ENCODE measurements at places on chromosomes 6 and 20.
A peak's percentile ranks its signal among the peaks of the same experiment; 100 is the strongest.

GRCh38 chr20:4555188-4555890 lies 166.4 kb upstream of the PRND start:
- DNase-seq, result no peak

- DNase-seq, result no peak
These were observed 80.0 kb upstream of the TNFAIP3 start for GRCh38 chr6:137787016-137787415.

DNA sequence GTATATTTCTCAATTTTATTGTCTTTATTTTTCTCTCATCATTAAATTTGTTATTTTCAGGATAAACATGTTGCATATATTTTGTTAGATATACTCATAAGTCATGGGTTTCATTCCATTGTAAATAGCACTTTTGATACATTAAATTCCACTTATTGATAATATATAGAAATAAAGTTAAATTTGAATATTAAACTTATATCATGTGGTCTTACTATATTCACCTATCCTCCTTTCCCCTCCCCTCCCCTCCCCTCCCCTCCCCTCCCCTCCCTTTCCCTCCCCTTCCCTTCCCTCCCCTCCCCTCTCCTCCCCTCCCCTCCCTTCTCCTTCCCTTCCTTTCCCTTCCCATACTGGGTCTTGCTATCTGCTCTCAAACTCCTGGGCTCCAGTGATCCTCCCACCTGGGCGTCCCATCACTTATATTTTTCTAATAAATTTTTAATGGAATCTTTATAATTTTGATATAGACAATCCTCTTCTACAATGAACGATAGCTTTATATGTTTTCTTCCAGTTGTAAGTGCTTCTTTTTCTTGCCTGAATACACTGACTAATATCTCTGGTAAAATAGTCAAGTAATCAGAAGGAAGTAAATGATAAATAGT lies 692.4 kb downstream of the C6orf118 start:
- no peak for DNase-seq

- DNase-seq, result no peak
These were observed 94.5 kb upstream of the PTPN1 start for GRCh38 chr20:50415516-50416268.

GRCh38 chr20:48909910-48910309 lies 11.6 kb upstream of the ARFGEF2 start:
- DNase-seq, result no peak

GRCh38 chr6:111423055-111423633 lies 59.9 kb downstream of the REV3L start:
- no peak for DNase-seq

DNA sequence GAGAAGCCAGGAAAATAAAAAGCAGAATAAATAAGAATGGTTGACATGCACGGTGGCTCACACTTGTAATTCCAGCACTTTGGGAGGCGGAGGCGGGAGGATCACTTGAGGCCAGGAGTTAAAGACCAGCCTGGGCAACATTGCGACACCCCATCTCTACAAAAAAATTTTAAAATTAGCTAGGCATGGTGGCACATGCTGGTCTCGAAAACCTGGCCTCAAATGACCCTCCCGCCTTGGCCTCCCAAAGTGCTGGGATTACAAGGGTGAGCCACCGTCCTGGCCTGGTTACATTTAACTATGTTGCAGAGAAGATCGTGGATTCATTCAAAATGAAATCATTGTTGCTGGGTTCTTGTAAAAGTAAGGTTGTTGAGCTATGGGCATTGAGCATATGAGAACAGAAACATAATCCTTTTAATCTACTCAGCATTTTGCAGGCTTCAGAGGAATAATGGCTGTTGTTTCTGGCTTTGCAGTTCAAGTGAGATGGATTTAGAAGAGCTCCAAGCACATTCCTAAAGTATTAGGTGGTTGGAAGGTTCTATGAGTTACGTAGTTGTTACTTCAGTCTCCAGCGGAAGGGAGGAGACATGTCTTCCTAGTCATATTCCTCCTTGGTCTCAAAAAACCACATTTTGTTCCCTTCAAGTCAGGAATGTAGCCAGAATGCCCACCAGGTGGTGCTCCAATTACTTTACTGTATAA lies 45.6 kb upstream of the RAB23 start:
- no peak for DNase-seq

DNA sequence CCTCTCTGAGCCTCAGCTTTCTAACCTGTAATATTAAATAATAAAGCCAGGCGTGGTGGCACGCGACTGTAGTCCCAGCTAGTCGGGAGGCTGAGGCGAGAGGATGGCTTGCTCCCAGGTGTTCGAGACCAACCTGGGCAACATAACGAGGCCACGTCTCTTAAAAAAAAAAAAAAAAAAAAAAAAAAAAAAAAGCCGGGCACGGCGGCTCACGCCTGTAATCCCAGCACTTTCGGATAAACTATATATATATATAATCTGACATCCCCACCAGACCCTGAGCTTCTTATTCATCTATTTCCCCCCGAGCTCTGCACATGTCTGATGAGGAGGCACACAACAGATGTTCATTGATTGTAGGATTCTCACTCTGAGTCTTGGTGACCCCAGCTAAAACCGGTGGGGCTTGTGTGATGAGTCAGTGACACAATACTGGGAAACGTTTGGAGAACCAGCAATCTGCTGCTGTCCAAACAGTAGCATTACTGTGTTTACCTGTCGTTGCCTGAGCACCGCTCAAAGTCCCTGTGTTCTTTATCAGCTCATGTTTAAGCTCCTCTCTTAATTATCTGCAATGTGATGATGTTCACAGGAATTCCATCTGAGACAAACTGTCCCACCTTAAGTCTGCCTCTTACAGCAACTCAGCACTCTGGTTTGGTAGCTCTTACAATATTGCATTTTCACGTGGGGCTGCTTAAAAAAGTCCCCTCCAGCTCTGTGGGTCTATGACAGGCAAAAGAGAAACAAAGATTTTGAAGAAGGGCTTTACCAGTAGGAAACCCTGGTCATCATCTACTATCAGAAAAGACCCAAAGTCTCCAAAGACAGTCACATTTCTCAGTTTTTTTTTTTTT lies 1.0 kb upstream of the SPATA2 start:
- DNase-seq, result no peak

DNA sequence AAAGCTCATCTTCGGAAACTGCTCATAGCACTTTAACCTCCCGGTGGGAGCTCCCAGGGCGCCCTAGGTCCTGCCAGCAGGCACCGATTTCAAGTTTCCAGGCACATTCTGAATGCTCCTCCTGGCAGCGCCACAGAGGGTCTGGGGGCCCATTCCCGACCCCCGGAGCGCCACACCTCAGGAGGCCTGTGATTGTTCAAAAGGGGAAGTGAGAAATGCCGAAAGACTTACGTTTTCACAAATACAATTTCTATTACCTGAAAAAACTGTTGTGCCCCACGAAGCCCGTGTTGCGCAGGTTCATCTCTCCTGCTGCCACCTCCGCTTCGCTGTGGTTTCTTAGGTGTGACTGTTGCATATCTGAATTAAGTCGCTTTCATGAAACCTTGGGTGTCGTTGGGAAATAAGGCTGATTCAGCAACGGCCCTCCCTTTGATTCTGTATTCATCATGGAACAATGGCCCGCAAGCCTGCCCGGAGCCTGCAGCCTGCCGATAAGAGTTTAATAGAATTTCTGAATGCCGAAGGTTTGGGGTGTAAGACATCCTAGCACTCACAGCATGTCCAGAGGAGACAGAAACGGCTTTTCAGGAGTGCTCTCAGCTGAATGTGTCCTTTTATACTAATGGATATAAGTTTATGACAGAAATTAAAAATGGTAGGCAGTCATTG lies 1.9 kb upstream of the MYT1 start:
- DNase-seq, result no peak

GRCh38 chr6:132257561-132257960 lies 143.7 kb downstream of the MOXD1 start:
- no peak for DNase-seq

- DNase-seq, result no peak
These were observed 105.4 kb downstream of the TSHZ2 start for GRCh38 chr20:53077373-53078205.

- DNase-seq, result no peak
These were observed 249.7 kb upstream of the SYNCRIP start for GRCh38 chr6:85892346-85892745.

DNA sequence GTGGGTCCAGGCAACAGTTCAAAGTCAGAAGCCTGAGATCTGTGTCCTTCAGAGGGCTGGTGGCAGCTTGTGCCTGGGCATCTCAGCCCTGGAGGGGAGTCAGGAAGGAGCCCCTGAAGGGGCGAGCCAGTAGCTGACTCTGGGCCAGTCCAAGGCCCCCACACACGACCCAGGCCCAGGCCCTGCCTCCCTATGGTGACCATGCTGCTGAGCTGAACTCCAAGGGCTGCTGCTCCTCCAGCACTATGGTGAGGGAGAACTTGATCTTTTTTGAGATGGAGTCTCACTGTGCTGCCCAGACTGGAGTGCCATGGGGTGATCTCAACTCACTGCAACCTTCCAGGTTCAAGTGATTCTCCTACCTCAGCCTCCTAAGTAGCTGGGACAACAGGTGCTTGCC lies 15.2 kb upstream of the CST3 start:
- DNase-seq, result no peak

- DNase-seq, result no peak
These were observed 87.3 kb upstream of the NHSL1 start for GRCh38 chr6:138586638-138587037.

DNA sequence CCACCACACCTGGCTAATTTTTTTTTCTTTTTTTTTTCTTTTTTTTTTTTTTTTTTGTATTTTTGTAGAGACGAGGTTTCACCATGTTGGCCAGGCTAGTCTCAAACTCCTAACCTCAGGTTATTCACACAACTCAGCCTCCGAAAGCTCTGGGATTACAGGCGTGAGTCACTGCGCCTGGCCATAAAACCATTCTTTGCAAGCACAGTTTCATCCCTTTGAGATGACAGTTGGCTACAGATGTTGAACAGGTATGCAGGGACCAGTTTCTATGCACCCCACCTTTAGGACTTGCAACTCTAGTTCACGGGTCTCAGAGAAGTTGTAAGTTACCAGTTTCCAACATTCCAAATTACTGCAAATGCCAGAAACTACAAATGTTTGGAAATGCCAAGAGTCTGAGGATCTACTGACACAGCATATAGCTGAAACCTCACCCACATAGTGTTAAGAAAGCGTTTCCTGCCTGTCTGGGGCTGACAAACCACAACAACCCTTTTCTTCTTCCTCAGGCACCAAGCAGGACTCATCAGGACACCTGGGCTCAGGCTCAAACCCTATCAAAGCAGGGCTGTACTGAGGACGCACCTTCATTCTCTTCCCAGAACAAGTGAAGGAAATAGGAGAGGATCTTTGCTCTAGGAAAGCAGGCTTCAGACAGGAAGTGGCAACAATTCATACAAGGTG lies 22.9 kb downstream of the ARHGAP18 start:
- DNase-seq, result peak; percentile 8

- no peak for DNase-seq
These were observed 15.7 kb downstream of the DCBLD1 start for GRCh38 chr6:117498159-117498558.

- no peak for DNase-seq
These were observed 16.7 kb downstream of the TIAM2 start for GRCh38 chr6:155011809-155012291.

DNA sequence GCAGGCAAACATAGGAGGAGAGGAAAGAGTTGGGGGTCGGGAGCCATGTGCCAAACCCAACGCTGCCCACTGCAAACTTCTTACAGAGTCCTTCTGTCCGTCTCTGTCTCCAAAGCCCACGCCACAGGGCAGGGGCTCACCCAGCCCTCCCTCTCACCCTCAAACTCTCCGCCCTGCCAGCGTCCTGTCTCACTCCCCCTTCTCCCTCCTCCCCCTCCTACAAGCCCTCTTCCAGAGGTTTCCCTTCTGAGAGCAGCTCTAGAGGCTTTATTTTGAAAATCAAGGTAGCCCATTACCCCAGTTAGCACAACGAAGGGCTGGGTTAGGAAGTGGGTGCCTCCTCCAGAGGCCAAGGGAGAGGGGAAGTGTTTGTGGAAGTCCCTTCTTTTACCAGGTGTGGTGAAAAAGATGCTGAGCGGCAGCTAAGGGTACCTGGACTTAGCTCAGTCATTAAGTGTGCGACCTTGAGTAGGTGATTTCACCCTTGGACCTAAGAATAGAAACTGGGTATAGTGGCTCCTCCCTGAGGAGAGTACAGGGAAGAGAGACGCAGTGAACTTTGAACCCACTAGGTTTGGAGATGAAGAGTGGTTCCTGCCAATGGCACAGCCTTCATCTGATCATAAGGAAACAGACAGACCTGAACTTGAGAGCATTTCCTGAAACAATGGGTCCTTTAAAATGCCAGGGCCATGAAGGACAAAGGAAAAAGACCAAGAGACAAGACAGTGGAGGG lies 123.8 kb downstream of the BANF2 start:
- DNase-seq, result no peak

DNA sequence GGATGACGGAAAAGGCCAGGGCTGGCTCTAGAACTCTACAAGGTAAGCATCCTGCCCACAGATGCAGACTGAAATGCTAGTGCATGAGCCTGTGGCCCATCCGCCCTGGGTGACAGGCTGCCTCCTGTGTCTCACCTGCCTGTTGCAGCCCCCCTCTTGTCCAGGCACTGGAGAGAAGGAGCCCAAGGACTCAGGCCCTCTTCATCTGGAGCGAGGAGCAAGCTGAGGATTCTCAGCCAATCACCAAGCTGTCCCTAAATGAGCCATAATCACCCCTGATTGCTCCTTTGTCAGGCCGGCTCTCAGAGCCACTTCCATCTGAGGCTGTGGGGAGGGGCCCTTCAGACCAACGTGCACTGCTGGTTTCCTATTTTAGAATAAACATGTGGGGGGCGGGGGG lies 10.0 kb upstream of the SLC32A1 start:
- no peak for DNase-seq

GRCh38 chr6:150517175-150517574 lies 82.5 kb upstream of the PLEKHG1 start:
- no peak for DNase-seq

DNA sequence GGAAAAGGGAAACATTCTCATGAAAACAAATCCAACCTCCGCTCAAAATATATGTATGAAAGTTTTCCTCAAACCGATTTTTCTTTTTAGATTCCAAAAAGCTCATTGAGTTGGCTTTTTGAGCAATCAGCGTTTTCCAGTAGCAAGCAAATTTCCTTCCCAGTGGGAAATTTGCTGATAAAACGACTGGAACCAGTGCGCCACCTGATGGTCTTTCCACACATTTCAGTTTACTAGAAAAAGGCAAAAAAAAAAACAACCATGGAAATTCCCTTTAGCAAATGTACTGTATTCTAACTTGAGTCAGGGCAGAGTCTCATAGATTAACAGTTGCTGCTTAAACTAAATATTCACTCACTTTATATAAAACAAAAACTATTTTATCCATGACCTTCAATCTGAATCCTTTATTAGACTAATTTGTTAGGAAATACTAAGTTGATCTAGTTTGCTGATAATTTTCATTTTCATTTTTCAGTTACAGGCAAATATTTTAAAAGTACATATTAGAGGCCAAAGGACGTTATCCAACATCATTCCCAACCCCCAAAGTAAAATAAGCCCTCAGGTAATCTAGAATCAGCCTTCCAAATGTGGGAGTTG lies 271.5 kb downstream of the FOXA2 start:
- DNase-seq, result no peak

GRCh38 chr6:30970946-30971345 lies 12.6 kb upstream of the MUC21 start:
- DNase-seq, result no peak

GRCh38 chr6:44051515-44051914 lies 75.7 kb downstream of the MRPL14 start:
- no peak for DNase-seq
